Glutamatergic neuron (in vitro differentiated cells): ENCODE measurements at places on chromosomes 5 and 9. TPM values are rescaled to one million over a fixed set of nuclear protein-coding genes. Genes with fewer than 3 reads are reported as not detected.

DNA sequence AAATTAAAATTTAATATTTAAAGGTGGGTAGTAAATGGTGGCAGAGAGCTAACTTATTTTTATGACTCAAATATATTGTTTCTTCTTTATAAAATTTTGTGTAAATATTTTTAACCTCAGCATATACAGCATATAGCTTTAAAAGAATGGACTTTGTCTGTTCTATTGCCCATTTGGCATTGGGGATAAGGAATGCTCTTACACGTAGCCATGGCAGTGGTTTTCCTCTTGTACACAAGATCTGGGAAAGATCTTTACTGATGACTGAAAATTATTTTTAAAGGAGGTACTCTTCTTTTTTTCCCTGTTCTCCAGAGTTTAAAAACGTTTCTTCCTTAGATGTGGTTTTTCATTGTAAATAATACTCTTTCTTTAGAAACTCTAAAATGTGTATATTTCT is 75.0 kb downstream of the PBX3 start:
- no peaks in the 10 kb centered on the region for H3K4me1 ChIP-seq
- peaks cover 2% of the 10 kb centered on the region for H3K27me3 ChIP-seq
- no peak for DNase-seq

GRCh38 chr5:95935553-95936100 is 26.0 kb downstream of the ELL2 start:
- peaks cover 4% of the 10 kb centered on the region for H3K36me3 ChIP-seq
- H3K27me3 ChIP-seq = no peaks in the 10 kb centered on the region
- peaks cover 15% of the 10 kb centered on the region for H3K4me1 ChIP-seq
- H3K4me3 ChIP-seq = no peak overlapping the region

DNA sequence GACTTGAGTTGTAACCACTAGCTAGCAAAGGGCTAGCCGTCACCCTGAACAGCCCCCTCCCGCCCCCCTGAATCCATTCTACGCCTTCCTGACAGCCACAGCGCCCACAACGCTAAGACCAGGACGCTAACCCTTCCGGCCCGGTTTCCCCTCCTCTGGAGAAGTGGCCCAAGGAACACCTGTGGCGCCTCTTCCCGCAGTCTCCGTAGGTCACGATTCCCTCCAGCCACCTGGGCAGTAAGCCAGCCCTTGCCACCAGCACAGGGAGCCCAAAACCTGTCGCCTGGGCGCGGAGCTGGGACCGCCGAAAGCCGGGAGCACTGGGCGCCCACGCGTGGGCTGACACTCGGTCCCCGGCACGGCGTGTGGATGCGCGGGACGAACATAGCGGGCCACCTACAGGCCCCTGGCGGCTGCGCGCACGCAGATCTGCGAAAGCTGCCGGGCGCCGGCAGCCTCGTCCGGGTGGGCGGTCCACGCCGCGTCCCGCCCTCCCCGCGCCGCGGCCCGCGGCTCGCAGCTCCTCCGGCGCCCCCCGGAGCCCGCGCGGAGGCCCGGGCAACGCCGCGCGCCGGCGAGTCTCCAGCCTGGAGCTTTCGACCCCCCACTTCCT is 596 bp downstream of the IRF1 start:
- no peak overlapping the region for H3K27ac ChIP-seq
- no peaks in the 10 kb centered on the region for H3K4me1 ChIP-seq
- H3K27me3 ChIP-seq = peaks cover 20% of the 10 kb centered on the region
- peak overlapping the region; percentile 52 for H3K4me3 ChIP-seq

DNA sequence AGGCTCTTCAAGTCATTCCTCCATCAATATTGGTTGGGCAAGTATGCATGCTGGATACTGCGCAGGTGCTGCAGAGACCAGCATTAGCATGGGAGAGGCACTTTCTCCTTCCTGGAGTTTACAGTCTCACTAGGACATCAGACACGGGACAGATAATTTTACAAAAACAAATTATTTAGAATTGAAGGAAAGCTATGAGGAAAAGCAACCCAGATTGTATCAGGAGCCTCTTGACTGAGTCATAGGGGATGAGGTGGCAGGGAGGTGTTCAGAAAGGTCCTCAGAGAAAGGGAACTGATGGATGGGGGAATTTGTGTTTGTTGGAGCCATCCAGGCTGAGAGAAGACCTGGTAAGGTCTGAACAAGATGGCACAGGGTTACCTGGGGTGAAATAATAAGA is 24.5 kb upstream of the RAB14 start:
- H3K4me3 ChIP-seq = no peak overlapping the region
- H3K27me3 ChIP-seq = peaks cover 1% of the 10 kb centered on the region
- no peak overlapping the region for H3K27ac ChIP-seq
- no peak for DNase-seq
- H3K36me3 ChIP-seq = no peaks in the 10 kb centered on the region

DNA sequence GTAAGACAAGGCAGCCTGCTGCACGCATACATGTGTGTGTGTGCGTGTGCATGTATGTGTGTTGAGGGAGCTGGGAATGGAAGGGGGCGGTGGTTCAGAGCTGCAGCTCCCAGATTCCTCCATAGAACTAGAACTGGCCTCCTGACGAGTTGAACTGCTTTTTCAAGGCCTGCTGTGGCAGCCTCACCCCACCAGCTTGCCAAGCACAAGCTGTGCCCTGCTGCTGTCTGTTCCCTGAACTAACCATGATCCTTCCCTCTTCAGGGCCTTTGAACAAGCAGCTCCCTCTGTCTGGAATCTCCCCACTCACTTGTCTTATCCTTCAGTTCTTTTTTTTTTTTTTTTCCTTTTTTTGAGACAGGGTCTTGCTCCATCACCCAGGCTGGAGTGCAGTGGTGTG is 22.6 kb downstream of the LRSAM1 start:
- DNase-seq = no peak
- no peaks in the 10 kb centered on the region for H3K4me1 ChIP-seq
- H3K4me3 ChIP-seq = no peak overlapping the region
- no peaks in the 10 kb centered on the region for H3K27me3 ChIP-seq
- H3K36me3 ChIP-seq = peaks cover 8% of the 10 kb centered on the region

The SPATA31E1 gene
- 0.71 TPM for total RNA-seq

GRCh38 chr5:168342151-168342825 is 50.8 kb downstream of the WWC1 start:
- no peak overlapping the region for H3K27ac ChIP-seq
- no peaks in the 10 kb centered on the region for H3K4me1 ChIP-seq
- DNase-seq = no peak
- peaks cover 8% of the 10 kb centered on the region for H3K27me3 ChIP-seq
- no peaks in the 10 kb centered on the region for H3K36me3 ChIP-seq
- H3K4me3 ChIP-seq = no peak overlapping the region

- no peak overlapping the region for H3K27ac ChIP-seq
- peaks cover 7% of the 10 kb centered on the region for H3K27me3 ChIP-seq
- DNase-seq = no peak
- H3K36me3 ChIP-seq = no peaks in the 10 kb centered on the region
Measured at GRCh38 chr9:112078432-112078831, 96.7 kb downstream of the SUSD1 start.

- no peaks in the 10 kb centered on the region for H3K27me3 ChIP-seq
- no peak overlapping the region for H3K4me3 ChIP-seq
- no peak overlapping the region for H3K27ac ChIP-seq
- H3K4me1 ChIP-seq = no peaks in the 10 kb centered on the region
- no peaks in the 10 kb centered on the region for H3K36me3 ChIP-seq
Measured at GRCh38 chr5:137470111-137470920, 28.8 kb downstream of the SPOCK1 start.

The PCDHB9 gene
- total RNA-seq = 12.2 TPM

DNA sequence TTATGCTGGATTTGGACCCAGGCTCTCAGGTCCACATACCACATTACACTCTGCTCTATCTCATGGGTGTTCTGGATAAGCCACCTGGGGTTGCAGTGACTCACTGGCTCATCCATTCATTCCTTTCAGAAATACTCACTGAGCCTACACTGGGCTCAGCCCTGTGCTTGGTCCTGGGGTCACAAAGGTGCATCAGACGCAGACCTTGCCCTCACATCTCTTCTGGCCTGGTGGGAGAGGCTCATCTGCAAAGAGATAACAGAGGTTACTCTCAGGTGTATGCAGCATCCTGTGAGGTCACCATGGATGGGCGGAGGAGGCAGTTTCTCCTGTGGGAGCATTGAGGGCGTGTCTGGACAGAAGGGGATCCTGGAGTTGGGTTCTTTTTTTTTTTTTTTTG is 12.1 kb downstream of the CDHR2 start:
- H3K4me3 ChIP-seq = no peak overlapping the region
- peak overlapping the region; percentile 2 for H3K27ac ChIP-seq
- peaks cover 2% of the 10 kb centered on the region for H3K27me3 ChIP-seq
- peaks cover 2% of the 10 kb centered on the region for H3K4me1 ChIP-seq
- no peak for DNase-seq

- peaks cover 5% of the 10 kb centered on the region for H3K27me3 ChIP-seq
- H3K4me3 ChIP-seq = no peak overlapping the region
- H3K4me1 ChIP-seq = peaks cover 10% of the 10 kb centered on the region
- H3K27ac ChIP-seq = no peak overlapping the region
- H3K36me3 ChIP-seq = peaks cover 14% of the 10 kb centered on the region
Measured at GRCh38 chr5:17340819-17341218, 123.4 kb downstream of the BASP1 start.

The PITX1 gene
- total RNA-seq = 0.76 TPM

- no peaks in the 10 kb centered on the region for H3K27me3 ChIP-seq
- no peak overlapping the region for H3K4me3 ChIP-seq
- no peak overlapping the region for H3K27ac ChIP-seq
- H3K4me1 ChIP-seq = no peaks in the 10 kb centered on the region
- H3K36me3 ChIP-seq = no peaks in the 10 kb centered on the region
Measured at GRCh38 chr5:163350083-163350482, 87.3 kb upstream of the CCNG1 start.

DNA sequence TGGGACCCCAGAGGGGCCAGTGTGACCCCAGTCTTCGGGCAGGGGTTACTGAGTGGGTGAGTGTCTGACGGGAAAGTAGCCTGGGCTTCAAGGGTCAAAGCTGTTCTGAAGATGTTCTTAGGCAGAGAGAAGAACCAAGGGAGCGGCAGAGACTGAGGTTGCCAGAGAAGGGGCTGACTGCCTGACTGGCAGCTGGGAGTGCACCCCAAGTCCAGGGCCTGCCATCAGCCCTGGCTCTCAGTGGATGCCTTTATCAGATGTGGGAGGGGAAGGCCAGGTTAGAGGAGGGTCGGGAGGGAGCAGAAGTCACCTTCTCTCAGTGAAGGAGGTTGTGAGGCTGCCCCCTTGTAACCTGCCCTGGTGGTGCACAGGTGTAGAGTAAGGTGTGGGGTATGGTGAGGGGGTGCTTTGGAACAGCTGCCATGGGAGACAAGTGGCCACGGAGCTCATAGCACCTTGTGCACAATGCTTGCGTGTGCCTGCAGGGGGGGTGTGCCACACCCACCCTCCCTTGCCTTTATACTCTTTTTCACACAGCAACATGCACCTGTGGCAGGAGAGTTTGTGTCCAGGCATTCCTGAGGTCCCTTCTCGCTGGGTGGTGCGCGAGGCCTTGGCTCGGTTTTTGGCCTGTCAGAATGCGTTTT is 18.9 kb downstream of the RALGPS1 start:
- DNase-seq = no peak
- no peak overlapping the region for H3K27ac ChIP-seq
- no peaks in the 10 kb centered on the region for H3K36me3 ChIP-seq
- H3K4me1 ChIP-seq = no peaks in the 10 kb centered on the region

- H3K36me3 ChIP-seq = peaks cover under 1% of the 10 kb centered on the region
- H3K27me3 ChIP-seq = peaks cover 11% of the 10 kb centered on the region
- H3K4me1 ChIP-seq = peaks cover 3% of the 10 kb centered on the region
- no peak overlapping the region for H3K4me3 ChIP-seq
- DNase-seq = no peak
Measured at GRCh38 chr9:98538626-98539031, 170.1 kb downstream of the GABBR2 start.

DNA sequence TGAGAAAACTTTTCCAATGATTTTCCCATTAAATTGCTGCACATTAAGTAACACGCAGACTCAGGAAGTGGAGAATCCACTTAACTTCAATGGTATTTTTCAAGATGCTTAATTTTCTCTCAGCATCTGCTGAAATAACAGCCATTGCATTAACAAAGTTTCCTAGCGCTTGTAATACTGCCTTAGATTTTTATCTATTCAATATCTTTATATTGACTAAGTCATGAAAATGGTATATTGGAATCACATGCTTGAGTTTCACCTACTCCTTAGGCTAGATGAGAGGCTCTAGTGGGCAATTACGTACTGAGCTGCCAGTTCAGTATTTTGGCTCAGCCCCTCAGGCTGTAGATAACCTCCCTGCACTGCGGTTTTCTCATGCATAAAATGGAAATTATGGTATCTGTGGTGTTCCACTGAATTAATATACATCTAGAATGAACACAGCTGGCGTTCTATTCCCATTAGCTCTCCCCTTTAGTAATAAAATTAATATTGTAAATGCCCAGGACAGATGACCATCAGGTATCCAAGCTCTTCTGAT is 112.9 kb downstream of the MTX3 start:
- H3K27me3 ChIP-seq = peaks cover 6% of the 10 kb centered on the region
- no peak for DNase-seq
- H3K27ac ChIP-seq = no peak overlapping the region
- H3K36me3 ChIP-seq = no peaks in the 10 kb centered on the region

GRCh38 chr5:143030349-143030748 is 260.2 kb downstream of the ARHGAP26 start:
- peaks cover 2% of the 10 kb centered on the region for H3K27me3 ChIP-seq
- no peak for DNase-seq
- H3K36me3 ChIP-seq = no peaks in the 10 kb centered on the region
- H3K4me1 ChIP-seq = peaks cover 29% of the 10 kb centered on the region
- no peak overlapping the region for H3K4me3 ChIP-seq

The NSG2 gene
- total RNA-seq = 233 TPM

- no peaks in the 10 kb centered on the region for H3K27me3 ChIP-seq
- no peak for DNase-seq
- no peaks in the 10 kb centered on the region for H3K4me1 ChIP-seq
- H3K27ac ChIP-seq = no peak overlapping the region
Measured at GRCh38 chr5:35158622-35159369, 71.5 kb downstream of the PRLR start.

DNA sequence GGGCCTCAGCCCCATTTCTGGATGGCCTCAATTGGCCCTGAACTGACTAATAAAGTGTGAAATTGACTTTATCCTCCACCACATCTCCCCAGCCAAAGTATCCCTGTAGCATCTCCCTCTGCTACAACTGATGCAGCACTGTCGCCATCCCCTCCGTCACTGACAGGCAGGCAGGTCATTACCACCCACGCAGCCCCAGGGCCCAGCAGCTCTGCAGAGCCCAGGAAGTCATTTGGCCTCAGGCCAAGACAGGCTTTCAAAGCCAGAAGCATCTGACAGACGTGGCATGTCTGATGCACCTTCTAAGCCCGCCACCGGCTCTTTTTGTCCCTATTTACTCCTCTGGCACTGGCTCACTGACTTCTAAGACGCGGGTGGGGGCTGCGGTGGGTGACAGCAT is 65.3 kb downstream of the ARHGEF37 start:
- H3K4me3 ChIP-seq = no peak overlapping the region
- H3K4me1 ChIP-seq = no peaks in the 10 kb centered on the region
- H3K36me3 ChIP-seq = no peaks in the 10 kb centered on the region
- no peak overlapping the region for H3K27ac ChIP-seq
- peaks cover 8% of the 10 kb centered on the region for H3K27me3 ChIP-seq
